Esophagus squamous epithelium (tissue), 5 donors: ENCODE measurements at places on chromosomes 2 and 18.

- DNase-seq: no peak
These were observed 2.8 kb downstream of the ZFP36L2 start for GRCh38 chr2:43223521-43224001.

DNA sequence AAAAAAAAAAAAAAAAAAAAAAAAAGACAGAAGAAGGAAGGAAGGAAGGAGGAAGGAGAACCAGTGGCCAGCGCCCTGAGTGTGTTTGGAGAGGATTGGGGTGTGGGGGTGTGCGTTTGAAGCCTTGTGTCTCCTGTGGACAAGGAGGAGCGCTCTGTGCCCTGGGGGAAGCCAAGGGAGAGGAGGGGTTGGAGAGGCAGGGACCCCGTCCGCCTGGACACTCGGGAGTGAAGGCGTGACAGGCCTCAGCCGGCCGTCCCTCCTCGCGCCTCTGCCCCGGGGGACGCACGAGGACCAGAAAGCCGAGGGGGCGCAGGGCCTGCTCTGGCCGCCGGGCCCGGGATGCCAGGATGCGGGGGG is 44.9 kb downstream of the SERTAD2 start:
- DNase-seq: no peak

DNA sequence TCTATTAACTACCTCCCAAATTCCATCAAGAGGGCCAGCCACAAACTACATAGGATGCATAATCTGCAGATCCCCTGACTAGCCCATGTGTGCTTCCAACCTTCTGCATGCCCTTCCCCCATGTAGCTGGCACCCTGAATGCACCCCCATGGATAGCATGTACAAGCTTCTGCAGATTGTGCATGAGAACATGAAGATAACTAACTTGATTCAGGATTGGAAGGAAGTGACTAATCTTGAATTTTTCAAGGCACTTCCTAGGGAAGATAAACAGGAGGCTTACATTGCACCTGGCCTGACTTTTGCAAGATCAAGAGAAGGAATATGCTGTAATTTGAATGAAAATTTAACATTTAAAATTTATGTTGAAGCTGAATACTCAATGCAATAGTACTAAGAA is 66.7 kb downstream of the CDC42EP3 start:
- DNase-seq: no peak

GRCh38 chr18:38427234-38427633 is 861.6 kb upstream of the CELF4 start:
- DNase-seq: no peak

GRCh38 chr2:108414945-108415344 is 34.1 kb upstream of the GCC2 start:
- DNase-seq: no peak

GRCh38 chr2:240705204-240705791 is 13.6 kb downstream of the AQP12A start:
- no peak for DNase-seq

- no peak for DNase-seq
These were observed 88.3 kb upstream of the KLHL29 start for GRCh38 chr2:23296691-23297090.

DNA sequence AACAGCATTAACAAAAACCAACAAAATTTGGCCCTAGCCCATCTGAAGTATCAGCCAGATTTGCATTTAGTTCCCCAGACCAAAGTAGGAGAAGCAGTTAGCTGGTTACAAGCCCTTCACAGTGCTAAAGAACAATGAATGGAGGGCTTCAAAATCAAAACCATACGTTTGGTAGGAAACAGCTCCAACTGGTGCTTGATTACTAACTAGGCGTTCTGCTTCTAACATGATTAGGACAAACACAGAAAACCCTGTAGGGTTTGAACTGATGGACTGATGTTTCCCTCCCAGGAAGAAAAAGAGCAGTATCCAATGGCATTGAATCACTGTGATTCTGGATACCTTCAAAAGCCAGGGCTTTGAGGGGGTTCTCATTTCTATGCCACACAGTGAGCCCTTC is 20.5 kb upstream of the STAT4 start:
- no peak for DNase-seq
